Regular cardiac myocyte (primary cell): ENCODE measurements at places on chromosomes 7 and 10. TPM values are rescaled to one million over a fixed set of nuclear protein-coding genes. Genes with fewer than 3 reads are reported as not detected.

ABCA13 gene
- under 0.01 and 0.56 TPM in 2 replicates for total RNA-seq

LRRC18 gene
- not detected in 2 replicates for total RNA-seq

PHF14 gene
- 16.3 and 18.9 TPM in 2 replicates for total RNA-seq

SEM1 gene
- 14.7 and 52.3 TPM in 2 replicates for total RNA-seq

HOGA1 gene
- total RNA-seq: 0.56 and 0.58 TPM in 2 replicates

DNA2 gene
- 6.2 and 10.2 TPM in 2 replicates for total RNA-seq

FIGNL1 gene
- total RNA-seq: 12.4 and 45.4 TPM in 2 replicates

KCP gene
- total RNA-seq: 0.19 and 1.4 TPM in 2 replicates

PILRA gene
- total RNA-seq: under 0.01 and 0.28 TPM in 2 replicates

CDH23 gene
- under 0.01 and 0.56 TPM in 2 replicates for total RNA-seq

ACTL6B gene
- total RNA-seq: not detected in 2 replicates

DENND10 gene
- total RNA-seq: 43.7 and 109 TPM in 2 replicates

MUC12 gene
- 0.19 TPM in 1 of 2 replicates, not detected in the other for total RNA-seq

METTL27 gene
- 9.9 and 11.5 TPM in 2 replicates for total RNA-seq

GRM3 gene
- not detected in 2 replicates for total RNA-seq

ZNF488 gene
- total RNA-seq: 0.19 TPM in 1 of 2 replicates, not detected in the other

FAM25G gene
- total RNA-seq: not detected in 2 replicates

C10orf71 gene
- not detected in 2 replicates for total RNA-seq

SGCE gene
- 67.1 and 166 TPM in 2 replicates for total RNA-seq

PDZD7 gene
- 1.3 and 3.1 TPM in 2 replicates for total RNA-seq

ADRB1 gene
- total RNA-seq: under 0.01 TPM in 2 replicates

ANKRD30A gene
- total RNA-seq: not detected in 2 replicates

SH2D4B gene
- under 0.01 TPM in 2 replicates for total RNA-seq

ADIRF gene
- 29.3 and 69.4 TPM in 2 replicates for total RNA-seq

NUB1 gene
- total RNA-seq: 41.0 and 56.7 TPM in 2 replicates

PRLHR gene
- total RNA-seq: not detected in 2 replicates

FZD1 gene
- total RNA-seq: 7.6 and 11.7 TPM in 2 replicates

CALHM1 gene
- not detected in 2 replicates for total RNA-seq

VENTX gene
- total RNA-seq: not detected in 2 replicates

COL17A1 gene
- 0.56 and 1.2 TPM in 2 replicates for total RNA-seq

PLXDC2 gene
- 1.2 and 7.0 TPM in 2 replicates for total RNA-seq

MSS51 gene
- total RNA-seq: 1.2 and 2.3 TPM in 2 replicates

FAM25A gene
- total RNA-seq: not detected in 2 replicates

INHBA gene
- total RNA-seq: 47.5 and 83.4 TPM in 2 replicates

NPY4R2 gene
- total RNA-seq: 0.19 and 0.28 TPM in 2 replicates

MYO1G gene
- total RNA-seq: under 0.01 TPM in 2 replicates

UNCX gene
- not detected in 2 replicates for total RNA-seq

PARD3 gene
- 53.7 and 67.1 TPM in 2 replicates for total RNA-seq

OPN4 gene
- total RNA-seq: not detected in 2 replicates

TLX1 gene
- not detected in 2 replicates for total RNA-seq

HABP2 gene
- total RNA-seq: under 0.01 and 0.19 TPM in 2 replicates

AKR1E2 gene
- 14.8 and 64.8 TPM in 2 replicates for total RNA-seq

JAZF1 gene
- total RNA-seq: 3.8 and 5.9 TPM in 2 replicates

KDM7A gene
- total RNA-seq: 3.6 and 7.3 TPM in 2 replicates

ANKRD2 gene
- 0.85 and 2.5 TPM in 2 replicates for total RNA-seq

KLF14 gene
- under 0.01 TPM in 1 of 2 replicates, not detected in the other for total RNA-seq

SLC39A12 gene
- total RNA-seq: not detected in 2 replicates

EIF4EBP2 gene
- total RNA-seq: 24.5 and 24.7 TPM in 2 replicates

ZNF25 gene
- 10.7 and 20.6 TPM in 2 replicates for total RNA-seq

CDK14 gene
- 39.7 and 46.8 TPM in 2 replicates for total RNA-seq

ATRNL1 gene
- total RNA-seq: 0.58 and 1.4 TPM in 2 replicates

HOXA4 gene
- total RNA-seq: not detected in 2 replicates

TSPAN15 gene
- total RNA-seq: 0.77 and 1.7 TPM in 2 replicates

TRIL gene
- total RNA-seq: 0.19 and 0.56 TPM in 2 replicates

HMX3 gene
- total RNA-seq: not detected in 2 replicates

IDE gene
- 19.2 and 19.9 TPM in 2 replicates for total RNA-seq

HOXA7 gene
- total RNA-seq: under 0.01 TPM in 1 of 2 replicates, not detected in the other

TMEM176A gene
- total RNA-seq: not detected in 2 replicates

SEMA3D gene
- 7.0 and 13.2 TPM in 2 replicates for total RNA-seq
